ENCODE measurements at places on chromosomes 13 and 19. TPM values are rescaled to one million over a fixed set of nuclear protein-coding genes. Genes with fewer than 3 reads are reported as not detected.

The HIPK4 gene
- total RNA-seq = 0.26 TPM

The FLT1 gene
- total RNA-seq = not detected

The AMH gene
- total RNA-seq = 7.3 TPM

- DNase-seq = no peak
Observed at GRCh38 chr13:24224232-24224680, 63.7 kb downstream of the SPATA13 start.

DNA sequence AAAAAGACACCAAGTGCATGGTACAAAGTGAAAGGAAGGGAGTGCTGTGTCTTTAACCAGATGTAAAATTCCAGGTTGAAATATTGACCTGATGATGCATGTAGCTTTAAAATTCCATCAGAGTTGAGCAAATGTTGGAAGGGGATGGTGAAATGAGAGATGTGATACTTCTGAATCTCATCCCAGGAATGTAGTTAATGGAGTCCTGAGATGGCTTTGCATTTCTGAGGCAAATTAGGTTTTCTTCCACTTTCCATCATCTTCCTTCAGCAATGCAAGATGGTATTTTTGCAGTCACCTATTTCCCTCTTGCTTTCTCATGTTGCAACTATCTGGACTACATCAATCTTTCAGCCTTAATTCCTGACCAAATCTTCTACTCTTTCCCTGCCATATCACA is 194.1 kb upstream of the MIR17HG start:
- DNase-seq = no peak

DNA sequence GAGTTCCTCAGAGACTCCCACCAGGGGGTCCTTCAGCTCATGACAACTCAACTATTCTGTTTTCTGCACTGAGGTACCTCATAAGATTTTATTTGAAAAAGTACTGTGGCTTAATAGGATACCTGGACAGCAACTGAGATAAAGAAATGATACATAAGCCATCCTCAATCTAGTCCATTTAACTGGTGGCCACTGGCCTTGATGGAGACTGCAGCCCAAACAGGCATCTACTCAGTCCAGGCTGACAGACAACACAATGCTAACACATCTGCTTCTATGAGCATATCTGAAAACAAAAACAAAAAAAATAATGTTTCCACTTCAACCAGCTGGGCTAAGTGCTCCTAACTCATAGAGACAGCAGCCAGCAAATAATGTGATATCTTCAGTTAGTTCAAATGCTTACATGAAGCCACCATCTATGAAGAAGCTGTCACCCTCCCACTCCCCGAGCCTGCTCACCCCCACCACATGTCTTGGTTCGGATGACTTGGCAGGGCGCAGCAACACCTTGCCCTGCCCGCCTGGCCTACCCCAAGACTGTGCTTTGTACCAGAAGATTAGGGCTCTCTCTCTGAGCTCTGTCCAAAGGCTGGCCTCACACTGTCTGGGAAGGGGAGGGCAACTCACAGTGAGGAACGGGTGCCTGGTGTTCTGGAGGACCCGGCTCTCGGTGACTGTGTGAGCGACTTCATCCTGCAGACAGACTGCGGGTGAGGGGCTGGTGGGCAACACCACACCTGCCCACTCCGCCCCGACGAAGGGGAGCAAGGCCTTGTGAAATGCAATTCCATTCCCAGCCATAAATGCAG is 13.1 kb upstream of the CCNP start:
- DNase-seq = no peak

DNA sequence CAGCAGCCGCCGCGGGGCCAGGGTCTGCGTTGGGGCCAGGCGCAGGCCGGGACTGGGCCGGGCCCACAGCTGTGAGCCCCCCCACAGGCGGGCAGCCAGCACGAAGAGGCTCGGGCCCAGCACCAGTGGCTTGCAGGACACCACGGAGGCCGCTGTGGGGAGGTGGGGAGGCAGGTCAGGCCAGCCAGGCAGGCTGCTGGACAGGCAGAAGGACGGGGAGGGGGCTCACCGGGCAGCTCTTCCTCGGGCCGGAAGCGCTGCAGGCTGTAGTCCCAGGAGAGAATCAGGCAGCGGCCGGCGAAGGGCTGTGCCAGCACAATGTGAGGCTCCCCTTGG is 8.3 kb downstream of the LGI4 start:
- no peak for DNase-seq

GRCh38 chr13:29999492-30000369 is 149.3 kb upstream of the UBL3 start:
- no peak for DNase-seq

- no peak for DNase-seq
Observed at GRCh38 chr19:18430417-18431144, 7.4 kb downstream of the ISYNA1 start.
